ENCODE measurements at places on chromosomes 7 and 10.
A peak's percentile ranks its signal among the peaks of the same experiment; 100 is the strongest.

- DNase-seq, result peak; percentile 40
Measured at GRCh38 chr7:24401628-24402593, 117.9 kb downstream of the NPY start.

DNA sequence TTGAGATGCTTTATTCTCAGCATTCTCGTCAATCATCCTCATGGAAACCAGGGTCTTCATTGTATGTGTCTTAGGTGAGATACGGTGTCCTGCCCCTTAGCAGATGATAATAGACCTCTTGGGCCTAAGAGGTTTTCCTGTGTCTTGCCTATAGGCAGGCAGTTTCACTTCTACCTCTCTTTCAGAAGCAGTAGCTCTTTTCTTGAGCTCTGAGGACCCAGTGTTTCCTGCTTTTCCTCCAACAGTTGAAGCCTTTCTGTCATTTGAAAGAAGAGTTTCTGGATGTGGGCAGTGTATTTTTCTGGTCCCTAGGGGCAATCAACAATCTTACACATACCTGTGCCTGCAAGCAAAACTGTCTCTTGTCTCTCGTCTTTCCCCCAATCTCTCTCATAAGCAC, 1550.3 kb upstream of the LRRTM3 start:
- DNase-seq, result no peak

- DNase-seq, result no peak
Measured at GRCh38 chr10:133618851-133619250, 7.7 kb downstream of the FRG2B start.

DNA sequence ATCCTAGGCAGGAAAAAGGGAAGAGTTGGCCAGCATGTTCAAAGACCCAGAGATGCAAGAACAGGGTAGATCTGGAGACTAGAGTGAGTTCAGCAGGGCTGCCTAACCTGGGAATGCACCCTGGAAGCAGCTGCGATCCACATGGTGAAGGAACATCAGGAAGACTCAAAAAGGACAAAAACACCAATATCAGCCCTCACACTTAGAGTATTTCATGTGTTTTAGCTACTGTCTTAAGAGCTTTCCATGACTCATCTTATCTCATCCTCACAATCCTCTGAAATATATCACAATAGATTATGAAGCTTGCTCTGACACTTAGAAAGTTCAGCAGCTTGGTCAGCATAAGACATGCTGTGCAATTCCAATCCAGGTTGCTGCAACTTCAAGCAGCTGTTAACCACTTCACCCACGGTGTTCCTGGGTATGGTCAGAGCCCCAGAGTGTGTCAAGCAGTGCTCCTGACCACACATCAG, 380.9 kb downstream of the PARD3 start:
- peak; percentile 56 for DNase-seq

GRCh38 chr10:51747216-51747615, 47.8 kb upstream of the CSTF2T start:
- DNase-seq, result no peak
